Activated T-cell treated with anti-CD3 and anti-CD28 coated beads, Interleukin-2, amount 50 U/mL, for 4 hours (primary cell): ENCODE measurements at places on chromosomes 7 and 10.

DNA sequence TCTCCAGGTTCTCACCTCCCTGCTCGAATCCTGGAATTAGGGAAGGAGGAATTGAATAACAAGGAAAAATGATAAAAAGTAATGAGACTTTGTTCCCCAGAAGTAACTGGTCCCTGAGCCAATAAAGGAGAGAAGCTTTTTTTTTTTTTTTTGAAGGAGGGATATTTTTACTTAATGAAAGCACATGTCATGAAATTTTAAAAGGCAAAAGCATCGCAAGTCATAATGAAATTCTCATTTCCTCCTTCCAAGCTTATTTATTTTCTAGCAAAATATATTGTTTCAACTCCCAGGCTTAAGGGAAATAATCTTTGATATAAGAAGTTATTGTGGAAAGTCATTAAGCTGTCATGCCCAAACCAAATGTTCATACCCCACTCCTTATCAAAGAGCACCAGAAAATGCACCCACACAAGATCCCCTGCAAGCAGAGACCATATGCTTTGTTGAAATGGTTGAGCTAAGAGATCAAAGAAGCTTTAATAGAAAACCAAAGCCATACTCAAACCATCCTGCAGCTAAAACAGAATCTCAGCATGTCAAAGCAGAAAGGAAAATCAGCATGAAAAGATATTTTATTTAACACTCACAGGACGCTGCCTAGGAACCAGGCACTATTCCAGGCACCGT lies 16.7 kb upstream of the ABCC2 start:
- DNase-seq: no peak

DNA sequence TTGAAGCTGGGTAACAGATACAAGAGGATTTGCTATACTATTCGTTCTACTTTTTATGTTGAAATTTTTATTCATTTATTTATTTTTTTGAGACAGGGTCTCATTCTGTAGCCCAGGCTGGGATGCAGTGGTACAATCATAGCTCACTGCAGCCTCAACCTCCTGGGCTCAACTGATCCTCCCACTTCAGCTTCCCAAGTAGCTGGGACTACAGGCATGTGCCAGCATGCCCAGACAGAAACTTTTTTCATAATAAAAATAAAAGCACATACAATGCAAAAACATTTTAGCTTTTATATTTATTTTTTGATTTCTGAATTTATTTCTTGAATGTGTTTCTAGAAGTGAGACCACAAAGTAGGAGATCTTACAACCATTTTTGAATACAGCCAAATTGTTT lies 71.2 kb downstream of the FANK1 start:
- DNase-seq: no peak

DNA sequence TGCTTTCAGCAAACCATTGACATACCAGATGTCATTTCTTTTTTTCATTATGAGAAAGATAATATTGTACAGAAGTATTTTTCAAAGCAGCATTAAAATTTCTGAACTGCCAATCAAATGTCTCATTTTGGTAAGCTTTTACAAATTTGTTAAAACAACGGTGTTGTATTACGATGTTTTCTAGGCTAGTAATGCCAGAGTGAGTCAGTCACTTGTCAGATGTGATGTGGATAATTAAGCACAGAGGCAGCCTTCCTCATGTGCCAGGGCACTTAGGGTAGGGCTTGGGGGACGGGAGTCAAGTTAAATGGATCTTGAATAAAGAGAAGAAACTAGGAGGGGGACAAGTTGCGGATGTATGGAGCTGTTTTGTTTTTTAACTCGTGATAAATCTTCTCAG lies 10.1 kb downstream of the PSTK start:
- no peak for DNase-seq

- no peak for DNase-seq
Observed at GRCh38 chr7:92609921-92610518, 19.8 kb upstream of the FAM133B start.

DNA sequence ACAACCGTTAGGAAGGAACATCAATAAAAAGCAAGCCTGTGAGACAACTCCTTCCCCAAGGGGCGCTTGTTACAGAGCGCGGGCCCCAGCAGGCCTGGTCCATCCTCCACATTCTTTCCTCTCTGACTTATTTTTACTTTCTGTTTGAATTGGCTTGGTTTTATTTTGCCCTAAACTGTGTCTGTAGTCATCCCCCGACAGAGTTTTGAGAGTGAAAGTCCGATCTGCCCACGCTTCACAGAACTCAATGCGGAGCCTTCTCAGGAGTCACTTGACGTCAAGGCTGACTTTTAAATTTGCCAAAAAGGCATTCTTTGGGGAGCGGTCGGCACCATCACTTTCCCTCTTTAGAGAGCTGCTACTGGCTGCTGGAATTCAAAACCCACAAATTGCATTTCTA lies 150.1 kb upstream of the KLF6 start:
- peak; percentile 66 for DNase-seq

DNA sequence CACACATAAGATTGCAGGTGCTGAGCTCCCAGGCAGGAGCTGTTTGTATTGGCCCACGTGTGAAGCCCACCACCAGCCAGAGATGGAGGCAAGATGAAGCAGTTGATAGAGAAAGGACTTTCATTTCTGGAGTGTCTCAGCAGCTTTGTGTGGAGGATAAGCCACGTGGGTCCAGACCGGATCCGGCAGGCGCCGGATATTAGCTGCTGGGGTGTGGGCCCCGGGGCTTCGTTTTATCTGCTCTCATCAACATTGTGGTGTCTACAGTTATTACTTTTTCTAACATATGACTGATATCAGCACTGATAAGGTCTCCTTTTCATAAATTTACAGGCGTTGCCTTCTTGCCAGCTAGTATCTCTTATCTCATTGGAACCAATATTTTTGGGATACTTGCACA lies 25.5 kb downstream of the SLC18A2 start:
- no peak for DNase-seq

- DNase-seq: no peak
Observed at GRCh38 chr10:4315551-4315950, 510.5 kb upstream of the AKR1E2 start.

DNA sequence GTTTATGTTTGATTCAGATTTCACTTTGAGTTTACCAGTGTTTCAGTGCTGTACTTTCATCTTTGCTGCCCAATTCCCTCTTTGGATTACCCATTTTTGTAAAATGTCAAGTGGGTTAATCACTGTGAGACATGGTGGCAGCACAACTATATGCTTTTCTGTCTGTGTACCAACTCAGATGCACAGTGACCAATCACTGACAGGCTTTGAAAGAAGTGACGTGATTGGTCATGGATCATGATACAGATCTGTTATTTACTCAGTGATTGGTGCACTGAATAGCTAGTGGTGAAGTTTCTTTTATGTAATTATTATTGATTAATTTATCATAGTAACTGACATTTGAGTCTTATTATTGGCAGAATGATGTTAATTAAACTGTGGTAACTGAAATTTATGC lies 126.9 kb downstream of the SDK1 start:
- DNase-seq: no peak

DNA sequence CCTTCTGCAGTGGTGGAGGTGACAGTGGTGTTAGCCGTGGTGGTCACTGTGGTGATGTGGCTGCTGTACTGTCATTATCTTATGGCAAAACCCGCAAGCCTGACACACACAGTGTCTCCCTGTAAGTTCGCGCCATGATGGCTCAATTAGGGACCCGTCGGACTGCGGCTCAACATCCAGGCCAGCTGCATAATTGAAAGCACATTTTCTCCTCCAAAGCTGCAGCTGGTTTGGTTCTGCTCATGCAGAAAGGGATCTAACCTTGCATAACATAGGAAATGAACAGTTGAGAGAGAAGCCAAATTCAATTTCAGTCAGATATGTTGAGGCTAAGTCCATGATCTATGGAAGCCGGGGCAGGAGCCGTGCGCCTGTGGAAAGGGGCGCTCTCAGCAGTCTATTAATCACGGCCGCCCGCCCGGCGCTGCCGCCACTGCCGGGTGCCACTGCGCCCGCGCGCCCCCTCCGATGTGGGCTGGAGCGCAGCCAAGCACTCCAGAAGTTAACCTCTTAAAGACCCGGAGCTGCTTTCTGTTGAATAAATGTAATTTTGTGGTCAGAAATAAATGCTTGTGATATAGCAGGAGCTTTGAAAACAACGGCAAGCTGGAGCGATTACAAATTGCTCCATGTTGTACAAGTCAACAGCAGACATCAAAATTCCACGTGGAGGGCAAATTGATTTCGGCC lies 227.7 kb downstream of the CUX1 start:
- no peak for DNase-seq

DNA sequence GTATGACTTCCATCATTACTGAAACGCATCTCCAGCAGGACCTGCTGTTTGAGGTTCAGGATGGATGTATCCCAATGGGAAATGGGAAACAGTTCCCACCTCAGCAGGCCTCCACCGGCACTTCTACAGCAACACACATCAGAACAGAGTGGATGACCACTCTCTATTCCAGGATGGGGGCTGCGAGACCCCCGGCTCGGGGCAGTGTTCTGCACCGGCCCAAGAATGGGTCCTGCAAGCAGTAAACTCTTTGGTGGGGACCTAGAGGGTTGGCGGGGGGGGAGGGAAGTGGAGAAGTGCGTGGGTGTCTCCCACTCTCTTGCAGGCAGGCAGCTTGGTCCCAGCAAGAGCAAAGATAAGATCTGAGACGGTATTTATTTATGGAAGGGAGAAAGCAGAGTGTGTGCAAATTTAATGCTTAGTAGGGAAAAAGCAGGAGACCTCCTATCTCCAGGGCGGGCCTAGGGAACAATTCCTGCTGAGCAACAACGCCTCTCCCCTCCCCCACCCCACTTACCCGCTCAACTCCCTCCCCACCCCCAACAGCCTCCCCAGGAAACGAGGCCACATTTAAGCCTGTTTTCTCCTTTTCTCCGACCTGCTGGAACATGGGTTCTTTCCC lies 4.0 kb downstream of the SFMBT2 start:
- DNase-seq: no peak

GRCh38 chr7:128039544-128039953 lies 8.3 kb upstream of the LRRC4 start:
- DNase-seq: no peak

DNA sequence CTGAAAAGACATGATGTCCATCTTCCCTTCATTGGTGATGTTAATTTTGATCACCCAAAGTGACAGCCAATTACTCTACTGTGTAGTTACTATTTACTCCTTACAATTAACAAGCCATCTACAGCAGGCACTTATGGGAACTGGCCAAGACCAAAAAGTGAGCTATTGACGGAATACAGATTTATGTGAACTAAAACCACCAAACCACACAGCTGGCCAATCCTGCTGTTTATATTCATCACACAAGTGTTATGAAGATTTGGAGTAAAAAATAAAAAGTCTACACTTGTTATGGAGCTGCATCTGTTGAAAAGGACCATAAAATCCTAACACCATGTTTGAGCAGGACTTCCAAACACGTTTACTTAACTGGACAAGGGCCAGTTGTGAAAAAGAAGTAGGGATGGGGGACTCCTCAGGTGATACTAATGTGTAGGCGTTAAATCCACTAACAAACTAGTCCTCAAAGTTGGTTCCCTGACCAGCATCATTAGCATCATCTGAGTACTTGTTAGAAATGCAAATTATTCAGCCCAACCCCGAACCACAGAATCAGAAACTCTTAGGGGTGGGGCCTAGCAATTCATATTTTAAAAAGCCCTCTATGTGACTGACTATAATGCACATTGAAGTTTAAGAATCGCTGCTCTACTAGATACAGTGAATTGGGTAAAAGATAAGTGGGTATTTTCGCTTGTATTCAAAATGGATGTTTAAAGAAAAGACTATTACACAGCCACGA lies 11.6 kb downstream of the MCMBP start:
- DNase-seq: no peak

GRCh38 chr7:82375713-82376112 lies 67.9 kb downstream of the CACNA2D1 start:
- DNase-seq: no peak

- DNase-seq: no peak
Observed at GRCh38 chr10:63819753-63820329, 298.6 kb downstream of the REEP3 start.

- no peak for DNase-seq
Observed at GRCh38 chr7:40470091-40470592, 335.3 kb downstream of the SUGCT start.
